Lung (tissue), 17 donors: ENCODE measurements at places on chromosomes 3 and 15. TPM values are rescaled to one million over a fixed set of nuclear protein-coding genes. Genes with fewer than 3 reads are reported as not detected.

GRCh38 chr15:70853318-70853972 is 512 bp downstream of the LARP6 start:
- peak; percentile 68 for DNase-seq

DNA sequence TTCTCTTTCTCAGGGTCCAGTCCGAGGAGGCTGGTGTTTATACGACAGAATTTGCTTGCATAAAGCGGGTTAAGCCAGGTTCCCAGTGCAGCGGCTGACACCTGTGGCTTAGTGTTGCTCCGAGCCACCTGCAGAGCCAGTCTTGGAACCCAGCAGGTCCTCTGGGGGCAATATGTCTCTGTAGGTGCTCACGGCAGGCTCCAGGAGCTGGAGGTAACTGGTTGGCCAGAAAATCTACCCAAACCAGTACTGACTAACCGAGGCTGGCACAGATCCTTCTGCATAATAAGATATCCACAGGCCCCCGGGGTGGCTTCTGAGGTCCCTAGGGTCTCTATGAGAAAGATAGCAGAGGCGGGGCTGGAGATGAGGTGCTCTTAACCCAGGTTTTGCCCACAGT is 3.2 kb downstream of the MGLL start:
- no peak for DNase-seq

GRCh38 chr3:169939320-169939719 is 27.3 kb upstream of the SEC62 start:
- no peak for DNase-seq

- no peak for DNase-seq
Measured at GRCh38 chr15:77285057-77285997, 134.6 kb downstream of the PEAK1 start.

- no peak for DNase-seq
Measured at GRCh38 chr3:112121577-112122547, 11.2 kb downstream of the GCSAM start.

GRCh38 chr3:144344925-144345548 is 373.4 kb downstream of the DIPK2A start:
- no peak for DNase-seq

DNA sequence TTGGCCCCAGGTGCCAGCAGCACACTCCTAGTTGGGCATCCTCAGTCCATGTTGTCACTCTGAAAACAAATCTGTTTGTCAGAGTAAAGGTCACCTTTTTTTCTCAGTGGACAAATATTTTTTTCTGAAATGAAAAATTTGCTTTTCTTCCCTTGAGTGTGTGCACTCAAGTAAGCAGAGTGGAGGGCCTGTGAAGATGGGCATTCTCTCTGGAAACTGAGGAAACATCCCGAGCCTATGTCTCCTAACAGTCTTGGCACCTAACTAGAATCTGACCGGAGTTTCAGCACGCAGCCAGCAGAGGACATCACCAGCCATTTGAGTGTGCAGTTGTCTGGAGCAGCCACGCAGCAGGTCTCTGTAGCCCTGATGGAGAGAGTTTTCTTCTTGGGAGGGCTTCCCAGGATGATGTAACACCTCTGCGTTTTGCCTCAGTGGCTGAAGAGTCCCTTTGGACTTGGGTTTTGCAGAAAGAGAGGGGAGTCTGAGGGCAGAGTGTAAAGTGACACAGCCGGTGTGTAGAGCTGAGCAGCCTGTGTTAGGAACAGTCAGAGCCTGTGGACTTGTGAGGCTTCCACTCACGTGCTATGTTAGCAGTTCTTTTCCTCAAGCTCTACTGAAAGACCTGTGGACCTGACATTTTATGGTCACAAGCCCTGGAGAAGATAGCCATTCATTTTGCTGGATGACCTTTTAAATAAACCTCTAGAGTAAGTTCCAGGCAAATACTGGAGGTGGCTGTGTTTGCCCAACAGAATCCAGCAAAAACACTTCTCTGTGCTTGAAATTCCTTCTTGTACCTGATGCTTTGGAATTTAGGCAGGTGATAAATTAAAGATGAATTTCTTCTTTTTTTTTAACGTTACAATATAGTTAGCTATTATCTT is 51.6 kb downstream of the ABHD2 start:
- DNase-seq, result no peak

GRCh38 chr15:51316636-51317035 is 21.8 kb downstream of the CYP19A1 start:
- DNase-seq, result no peak

DNA sequence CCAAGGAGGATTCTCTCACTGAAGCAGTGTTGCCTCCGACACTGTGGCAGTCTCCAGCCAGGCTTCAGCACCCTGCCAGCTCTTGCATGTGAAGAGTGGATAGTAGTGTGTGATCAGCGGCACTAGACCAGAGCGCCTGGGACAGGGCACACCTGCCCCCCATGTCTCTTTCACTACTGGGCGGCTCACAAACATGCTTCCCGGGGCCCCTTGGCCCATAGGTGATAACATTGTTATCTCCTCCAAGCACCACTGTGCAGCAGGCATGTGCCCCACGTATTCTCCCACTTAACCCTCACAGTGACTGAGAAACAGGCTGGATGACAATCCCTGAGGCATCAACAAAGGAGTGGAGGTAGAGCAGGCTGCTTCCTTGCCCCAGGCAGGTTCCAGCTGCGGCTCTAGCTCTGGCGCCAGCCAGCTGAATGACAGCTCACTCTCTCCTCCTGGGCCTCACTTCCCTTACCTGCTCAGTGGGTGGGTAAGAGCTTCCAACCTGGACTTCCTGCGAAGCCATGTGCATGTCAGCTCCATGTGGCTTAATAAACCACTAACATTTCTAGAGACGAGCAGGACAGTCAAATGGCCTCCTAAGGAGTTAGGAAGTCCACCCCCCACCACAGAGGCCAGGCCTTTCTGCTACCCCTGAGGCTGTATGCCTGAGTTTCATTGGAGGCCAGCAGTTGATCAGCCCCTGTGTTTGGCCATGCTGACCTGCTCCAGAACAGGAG is 37.8 kb downstream of the KLF13 start:
- DNase-seq, result no peak

DNA sequence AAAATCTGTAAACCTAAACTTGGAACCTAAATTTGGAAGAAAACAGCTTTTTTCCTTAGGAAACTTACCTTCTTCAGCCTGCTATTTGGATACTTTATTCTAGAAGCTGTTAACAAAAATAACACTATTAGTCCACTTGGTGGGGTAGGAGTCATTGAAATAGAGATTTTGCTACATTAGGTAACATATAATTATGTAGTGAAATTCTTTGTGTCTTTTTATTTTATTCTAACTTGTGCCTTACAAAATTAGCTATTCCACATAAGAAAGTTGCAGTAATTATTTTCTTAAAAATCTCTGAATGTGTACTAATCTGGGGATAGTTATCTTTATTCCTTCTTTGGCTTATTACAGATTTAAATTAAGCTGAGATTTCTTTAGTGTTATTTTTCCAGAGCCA is 360.4 kb upstream of the ROBO2 start:
- peak; percentile 62 for DNase-seq

The YEATS2 gene
- total RNA-seq, result 25.2 TPM

The RHCG gene
- not detected for total RNA-seq

The SEMA3G gene
- 30.8 TPM for total RNA-seq

The SCAANT1 gene
- not detected for total RNA-seq
